ENCODE measurements at places on chromosomes 16 and 17.

GRCh38 chr16:53626811-53627210, 76.8 kb downstream of the RPGRIP1L start:
- no peak for DNase-seq

DNA sequence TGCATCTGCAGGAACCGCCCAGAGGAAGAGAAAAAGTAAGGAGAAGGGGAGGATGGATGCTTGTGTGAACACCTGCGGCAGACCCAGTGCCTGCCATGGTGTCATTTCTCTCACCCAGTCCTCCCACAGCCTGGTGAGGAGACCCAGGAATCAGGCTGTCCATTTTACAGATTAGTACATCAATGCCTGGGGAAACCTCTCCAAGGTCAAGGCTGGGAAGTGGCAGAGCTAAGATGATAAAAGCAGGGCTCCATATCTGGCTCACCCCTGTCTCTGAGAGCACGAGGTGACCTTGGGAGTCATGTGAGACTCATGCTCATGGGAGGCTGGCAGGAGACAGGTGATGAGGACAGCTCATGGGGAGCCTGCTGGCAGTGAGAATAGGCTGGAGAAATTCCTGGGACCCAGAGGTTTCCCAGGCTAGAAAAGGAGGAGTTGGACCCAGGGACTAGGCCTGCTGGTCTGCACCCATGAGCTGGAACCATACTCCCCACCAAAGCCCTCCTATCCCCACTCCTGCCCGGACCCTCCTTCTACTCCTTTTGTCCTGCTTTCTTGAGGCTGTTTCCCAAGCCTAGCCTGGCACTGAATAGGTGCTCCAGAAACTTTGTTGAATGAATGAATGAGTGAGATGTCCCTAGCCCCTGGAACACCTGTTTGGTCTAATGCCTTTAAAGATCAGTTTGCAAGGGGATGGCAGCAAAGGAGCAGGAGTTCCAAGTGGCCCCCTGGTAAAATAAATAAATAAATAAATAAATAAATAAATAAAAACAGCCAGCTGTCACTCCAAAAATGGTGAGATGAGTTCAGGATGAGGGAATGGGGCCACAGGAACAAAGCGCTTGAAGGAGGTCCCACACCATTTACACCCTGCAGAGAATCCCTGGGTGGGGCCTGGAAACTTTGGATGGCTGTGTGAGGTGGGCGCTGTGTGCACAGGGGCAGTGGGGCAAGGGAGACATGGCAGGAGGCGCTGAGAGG, 1.6 kb downstream of the ZNF629 start:
- no peak for DNase-seq

DNA sequence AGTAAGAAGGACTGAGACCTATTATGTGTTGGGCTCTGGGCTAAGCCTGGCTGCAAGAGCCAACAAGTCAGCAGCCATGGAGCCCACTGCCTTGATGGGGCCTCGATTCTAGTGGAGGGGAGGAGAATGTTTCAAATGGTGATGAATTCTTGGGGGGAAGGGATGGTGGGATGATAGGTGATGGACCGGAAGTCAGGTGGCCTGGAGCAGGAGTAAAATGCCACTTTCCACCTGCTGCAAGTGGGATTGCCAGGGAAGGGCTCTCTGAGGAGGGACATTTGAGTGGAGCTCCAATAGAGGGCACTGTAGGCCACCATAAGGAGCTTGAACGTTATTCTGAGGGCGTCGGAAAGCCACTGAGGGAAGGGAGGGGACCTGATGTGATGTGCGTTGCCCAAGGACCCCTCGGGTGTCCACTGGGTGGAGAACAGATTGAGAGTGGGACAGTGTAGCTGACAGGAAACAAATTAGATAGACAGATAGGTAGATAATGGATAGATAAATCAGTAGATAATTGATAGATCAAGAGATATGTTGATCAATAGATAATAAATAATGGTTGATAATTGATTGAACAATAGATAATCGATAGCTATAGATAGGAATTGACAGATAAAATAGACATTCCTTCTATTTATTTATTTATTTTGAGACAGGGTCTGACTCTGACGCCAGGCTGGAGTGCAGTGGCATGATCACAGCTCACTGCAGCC, 18.2 kb upstream of the NXPH3 start:
- no peak for DNase-seq

DNA sequence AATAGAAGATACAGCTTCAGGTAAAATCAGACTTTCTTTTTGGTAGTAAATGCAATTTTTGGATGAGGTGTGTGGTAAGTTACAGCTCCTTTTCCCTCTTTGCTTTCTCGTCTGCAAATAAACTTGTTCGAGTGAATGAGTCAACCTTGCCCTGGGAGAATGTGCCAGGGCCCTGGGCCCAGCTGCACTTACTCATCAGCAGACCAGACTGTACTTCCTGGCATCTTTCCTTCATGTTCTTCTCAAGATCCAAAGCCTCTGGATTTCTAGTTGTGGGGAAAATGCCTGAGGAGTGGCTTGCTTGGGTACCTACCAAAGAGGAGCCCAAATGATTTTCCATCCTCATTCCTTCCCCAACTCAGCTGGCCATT, 5.4 kb upstream of the G6PC1 start:
- DNase-seq = no peak

GRCh38 chr16:11076259-11077018, 132.1 kb downstream of the CLEC16A start:
- no peak for DNase-seq

DNA sequence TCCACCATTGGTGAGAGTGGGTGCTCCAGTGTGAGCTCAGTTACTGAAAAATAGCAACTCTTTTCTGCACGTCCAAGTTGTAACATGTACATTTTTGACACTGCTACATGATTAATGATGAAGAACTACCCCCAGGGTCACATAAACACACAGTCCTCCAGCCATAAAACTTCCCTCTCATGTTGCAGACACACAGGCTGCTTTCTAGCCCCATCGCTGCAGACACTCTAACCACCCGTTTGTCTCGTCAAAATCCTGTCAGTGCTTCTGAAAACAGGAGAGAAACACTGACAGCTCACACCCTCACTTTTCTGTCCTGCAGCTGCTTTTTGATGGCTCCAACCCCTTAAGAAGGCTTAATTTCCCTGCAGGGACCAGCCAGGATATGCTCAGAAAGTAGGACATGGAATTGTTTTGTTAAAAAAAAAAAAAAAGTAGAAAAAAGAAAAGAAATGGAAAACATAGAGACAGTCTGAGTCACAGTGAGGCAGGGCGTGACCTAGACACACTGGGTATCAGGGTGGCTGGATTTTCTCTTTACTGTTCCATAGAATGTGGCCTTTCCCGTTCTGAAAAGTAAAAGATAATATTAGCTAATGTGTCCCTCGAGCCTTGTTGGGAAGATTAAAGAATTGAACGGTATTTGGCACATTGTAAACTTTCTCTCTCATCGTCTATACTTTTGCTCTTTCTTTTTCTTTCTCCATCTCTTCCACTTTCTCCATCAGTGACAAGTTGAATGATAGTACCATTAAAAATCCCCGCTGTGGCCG, 20.7 kb upstream of the CCL5 start:
- DNase-seq = no peak

- DNase-seq = no peak
Measured at GRCh38 chr17:66711881-66712321, 123.0 kb upstream of the CACNG5 start.

- no peak for DNase-seq
Measured at GRCh38 chr16:75294773-75295459, 43.5 kb upstream of the BCAR1 start.

DNA sequence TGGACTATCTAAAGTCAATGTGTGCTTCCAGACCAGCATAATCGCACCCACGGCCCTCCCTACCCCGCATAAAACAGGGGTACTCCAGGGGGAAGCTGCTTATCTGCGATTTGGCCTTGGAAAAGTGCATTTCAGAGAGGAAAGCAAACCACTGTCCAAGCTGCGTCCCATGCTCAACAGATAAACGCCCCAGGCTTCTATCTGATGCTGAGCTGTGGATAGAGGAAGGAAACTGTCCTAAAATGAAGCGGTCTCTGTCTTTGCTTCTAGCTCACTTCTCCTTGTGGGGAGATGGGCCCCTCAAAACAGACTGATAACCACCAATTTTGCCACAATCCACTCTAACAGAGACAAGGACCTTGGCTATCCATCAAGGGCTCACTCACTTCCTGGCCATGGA, 160.5 kb upstream of the TNRC6C start:
- peak; percentile 15 for DNase-seq

GRCh38 chr17:59617156-59617732, 2.5 kb upstream of the CLTC start:
- DNase-seq = no peak
